ENCODE measurements at places on chromosomes 7 and 10.

- no peak for DNase-seq
Observed at GRCh38 chr7:4642468-4643203, 39.5 kb upstream of the FOXK1 start.

DNA sequence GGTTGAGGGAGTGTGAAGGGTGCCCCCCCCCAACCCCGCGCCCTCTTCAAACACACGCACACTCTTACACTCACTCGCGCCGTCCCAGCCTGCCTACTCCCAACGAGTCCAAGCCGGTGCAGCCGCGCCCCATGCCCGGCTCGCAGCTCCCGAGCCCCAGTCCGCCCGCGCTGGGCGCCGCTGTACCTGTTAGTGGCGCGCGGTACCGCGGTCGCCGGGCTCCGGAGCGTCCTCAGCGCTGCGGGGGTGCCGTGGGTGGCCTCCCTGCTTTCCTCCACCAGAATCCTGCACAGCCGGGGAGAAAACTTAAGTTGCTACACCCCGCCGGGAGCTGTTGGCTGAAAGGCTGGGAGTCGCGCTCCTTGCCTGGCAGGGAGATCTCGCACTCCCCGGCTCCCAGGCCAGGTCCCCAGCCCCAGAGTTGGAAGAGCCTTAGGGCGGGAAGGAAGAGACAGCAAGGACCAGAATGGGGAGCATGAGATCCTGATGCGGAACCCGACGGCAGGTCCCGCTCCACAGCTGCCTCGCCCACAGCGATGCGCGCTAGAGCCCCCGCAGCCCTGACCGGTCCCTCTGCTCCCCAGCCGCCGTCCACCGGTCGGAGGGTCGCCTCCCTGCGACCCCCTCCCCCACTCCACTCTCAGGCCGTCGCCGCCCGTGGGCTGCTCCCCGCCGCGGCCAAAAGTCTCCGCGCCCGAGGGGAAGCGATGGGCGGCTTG lies 863 bp downstream of the ST8SIA6 start:
- DNase-seq: no peak

DNA sequence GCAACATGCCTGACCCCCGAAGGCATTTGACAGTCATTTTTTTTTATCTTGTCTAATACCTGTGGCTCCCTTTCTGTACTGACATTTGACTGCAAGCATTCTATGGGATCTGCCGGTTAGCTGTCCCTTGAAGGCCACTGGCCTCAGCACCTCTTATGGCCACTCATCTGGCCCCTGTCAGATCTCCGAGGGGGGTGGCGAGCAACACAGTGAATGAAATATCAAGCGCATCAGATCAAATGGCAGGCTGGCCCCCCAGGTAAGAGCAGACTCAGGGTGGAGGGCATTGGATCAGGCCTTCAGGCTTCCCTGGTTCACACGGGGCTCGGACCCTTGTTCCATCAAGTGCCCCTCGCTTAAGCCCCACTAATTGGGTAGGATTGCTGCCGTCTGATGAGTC lies 199.6 kb upstream of the MKI67 start:
- no peak for DNase-seq

- DNase-seq: no peak
Observed at GRCh38 chr10:69007260-69007659, 18.7 kb downstream of the KIFBP start.

DNA sequence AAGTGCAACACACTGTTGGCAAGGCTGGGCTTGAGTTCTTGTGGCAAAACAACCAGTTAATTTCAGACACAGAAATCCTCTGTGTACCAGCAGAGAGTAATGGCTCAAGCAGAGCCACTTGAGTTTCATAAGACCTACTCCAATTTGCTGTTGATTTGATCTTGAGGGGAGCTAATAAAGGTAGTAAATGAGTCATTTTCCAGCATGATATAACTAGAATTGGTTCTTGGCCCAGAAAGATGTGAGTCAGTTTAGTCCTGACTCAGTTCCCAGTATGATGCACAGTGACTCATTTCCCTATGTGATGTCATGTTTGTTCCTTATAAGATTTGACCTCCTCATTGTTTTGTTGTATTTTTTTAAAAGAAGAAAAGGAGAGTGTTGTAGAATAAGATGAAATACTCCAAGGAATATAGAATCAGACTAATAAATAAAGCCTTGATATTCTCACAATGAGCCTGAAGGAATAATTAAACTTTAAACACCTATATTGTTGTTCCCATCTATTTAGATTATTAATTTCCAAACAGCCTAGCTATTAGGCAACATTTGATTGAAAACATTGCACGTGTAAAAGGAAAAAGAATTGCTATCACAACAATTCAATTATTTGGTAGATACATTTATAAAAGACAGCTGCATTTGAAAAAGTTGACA lies 186.2 kb downstream of the REEP3 start:
- peak; percentile 61 for DNase-seq

- DNase-seq: no peak
Observed at GRCh38 chr10:33295851-33296250, 38.6 kb downstream of the NRP1 start.

GRCh38 chr7:74230446-74231231 lies 20.8 kb downstream of the LAT2 start:
- DNase-seq: no peak

DNA sequence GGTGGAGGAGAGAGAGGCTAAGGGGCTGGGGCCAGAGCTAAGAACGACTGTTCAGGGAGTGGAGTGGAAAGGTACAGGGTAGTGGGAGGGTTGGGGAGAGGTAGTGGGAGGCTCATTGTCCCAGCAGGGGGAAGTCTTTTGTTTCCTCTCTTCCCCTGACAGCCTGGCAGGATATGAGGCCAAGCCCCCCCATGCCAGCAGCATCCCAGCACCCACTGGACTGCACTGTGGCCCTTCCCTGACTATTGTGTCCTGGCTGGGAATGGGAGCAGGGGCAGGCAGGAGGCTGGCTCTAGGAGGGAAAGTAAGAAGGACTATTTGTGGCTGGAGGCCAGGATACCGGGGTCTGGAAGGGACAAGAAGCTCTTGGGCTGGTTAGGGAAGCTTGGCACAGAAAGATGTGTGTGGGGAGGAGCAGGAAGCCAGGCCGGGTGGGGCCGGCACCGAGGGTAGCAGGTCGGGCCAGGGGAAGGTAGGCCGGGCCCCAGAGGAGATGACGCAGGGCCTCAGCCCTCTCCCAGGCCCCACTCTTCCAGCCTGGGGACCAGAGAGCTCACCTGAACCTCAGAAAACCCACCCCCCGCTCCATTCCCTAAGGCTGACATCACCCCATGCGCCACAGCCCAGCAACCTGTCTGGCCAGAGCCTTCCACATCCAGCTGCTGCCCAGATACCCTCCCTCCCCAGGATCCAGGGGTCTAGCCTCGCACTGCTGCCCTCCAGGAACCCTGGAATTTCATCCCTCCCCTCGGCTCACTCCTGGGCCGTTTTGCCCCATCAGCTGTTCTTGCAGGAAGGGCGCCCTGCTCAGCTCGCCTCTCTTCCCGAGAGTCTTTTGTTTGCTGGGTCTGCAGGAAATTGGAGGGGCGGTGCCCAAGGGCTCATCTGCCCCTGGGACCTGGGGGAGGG lies 8.8 kb upstream of the EPHB4 start:
- DNase-seq: no peak

GRCh38 chr7:49848211-49848841 lies 74.9 kb downstream of the VWC2 start:
- no peak for DNase-seq

- no peak for DNase-seq
Observed at GRCh38 chr10:54909165-54909564, 108.1 kb upstream of the PCDH15 start.

DNA sequence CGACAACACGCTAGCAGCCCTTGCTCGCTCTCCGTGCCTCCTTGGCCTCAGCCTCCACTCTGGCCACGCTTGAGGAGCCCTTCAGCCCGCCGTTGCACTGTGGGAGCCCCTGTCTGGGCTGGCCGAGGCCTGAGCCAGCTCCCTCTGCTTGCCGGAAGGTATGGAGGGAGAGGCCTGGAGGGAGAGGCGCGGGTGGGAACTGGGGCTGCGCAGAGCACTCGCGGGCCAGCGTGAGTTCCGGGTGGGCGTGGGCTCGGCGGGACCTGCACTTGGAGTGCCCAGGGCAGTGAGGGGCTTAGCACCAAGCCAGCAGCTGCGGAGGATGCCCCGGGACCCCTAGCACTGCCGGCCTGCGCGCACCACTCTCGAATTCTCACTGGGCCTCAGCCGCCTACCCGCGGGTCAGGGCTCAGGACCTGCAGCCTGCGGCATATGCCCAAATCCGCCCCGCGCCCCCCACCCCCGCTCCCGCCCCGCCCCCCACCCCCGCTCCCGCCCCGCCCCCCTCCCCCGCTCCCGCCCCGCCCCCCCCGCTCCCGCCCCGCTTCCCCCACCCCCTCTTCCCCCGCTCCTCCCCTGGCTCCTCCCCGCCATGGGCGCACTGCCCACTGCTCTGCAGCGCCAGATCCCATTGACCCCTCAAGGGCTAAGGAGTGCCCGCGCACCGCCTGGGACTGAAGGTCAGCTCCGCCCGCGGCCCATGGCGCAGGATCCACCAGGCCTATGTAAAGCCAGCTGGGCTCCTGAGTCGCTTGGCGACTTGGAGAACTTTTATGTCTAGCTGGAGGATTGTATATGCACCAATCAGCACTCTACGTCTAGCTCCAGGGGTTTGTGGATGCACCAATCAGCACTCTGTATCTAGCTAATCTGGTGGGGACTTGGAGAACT lies 15.9 kb upstream of the ACBD5 start:
- DNase-seq: no peak

- no peak for DNase-seq
Observed at GRCh38 chr10:113557424-113557862, 4.6 kb downstream of the HABP2 start.

- DNase-seq: no peak
Observed at GRCh38 chr7:20408467-20408826, 77.7 kb downstream of the ITGB8 start.

DNA sequence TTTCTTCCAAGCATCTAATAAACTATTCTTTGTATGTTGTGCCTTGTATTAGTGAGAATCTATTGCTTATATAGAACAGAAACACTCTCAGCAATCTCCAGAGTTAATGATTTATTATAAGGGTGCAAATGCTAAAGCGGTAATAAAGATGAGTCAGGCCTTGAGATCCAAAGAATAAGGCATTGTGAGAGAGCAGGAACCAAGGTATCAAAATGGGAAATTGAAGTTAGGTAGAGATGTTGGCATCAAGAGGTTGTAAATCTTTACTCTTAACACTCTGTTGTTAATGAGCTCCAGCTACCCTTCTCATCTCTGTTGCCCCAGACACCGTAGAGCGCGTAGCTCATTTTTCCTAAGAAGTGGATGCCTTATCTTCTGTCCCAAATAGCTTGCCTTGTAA lies 375.2 kb downstream of the ARL4A start:
- DNase-seq: no peak

DNA sequence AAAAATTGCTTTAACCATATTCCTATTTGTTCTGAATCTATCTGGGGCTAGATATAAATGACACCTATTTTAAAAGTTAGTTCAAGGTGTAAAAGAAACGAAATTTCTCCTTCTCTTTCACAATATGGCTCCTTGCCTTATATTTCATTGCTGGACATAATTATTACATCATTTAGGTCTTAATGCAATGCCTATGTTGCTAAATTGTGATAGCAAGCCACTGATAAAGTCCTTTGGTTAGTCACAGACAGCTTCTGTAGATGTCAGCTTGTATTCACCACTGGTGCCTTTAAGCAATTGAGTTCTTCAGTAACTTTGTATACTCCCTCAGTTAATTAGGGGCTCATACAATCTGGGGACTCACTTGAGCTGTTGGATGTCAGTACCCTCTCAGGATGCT lies 1236.6 kb downstream of the GATA3 start:
- DNase-seq: no peak

DNA sequence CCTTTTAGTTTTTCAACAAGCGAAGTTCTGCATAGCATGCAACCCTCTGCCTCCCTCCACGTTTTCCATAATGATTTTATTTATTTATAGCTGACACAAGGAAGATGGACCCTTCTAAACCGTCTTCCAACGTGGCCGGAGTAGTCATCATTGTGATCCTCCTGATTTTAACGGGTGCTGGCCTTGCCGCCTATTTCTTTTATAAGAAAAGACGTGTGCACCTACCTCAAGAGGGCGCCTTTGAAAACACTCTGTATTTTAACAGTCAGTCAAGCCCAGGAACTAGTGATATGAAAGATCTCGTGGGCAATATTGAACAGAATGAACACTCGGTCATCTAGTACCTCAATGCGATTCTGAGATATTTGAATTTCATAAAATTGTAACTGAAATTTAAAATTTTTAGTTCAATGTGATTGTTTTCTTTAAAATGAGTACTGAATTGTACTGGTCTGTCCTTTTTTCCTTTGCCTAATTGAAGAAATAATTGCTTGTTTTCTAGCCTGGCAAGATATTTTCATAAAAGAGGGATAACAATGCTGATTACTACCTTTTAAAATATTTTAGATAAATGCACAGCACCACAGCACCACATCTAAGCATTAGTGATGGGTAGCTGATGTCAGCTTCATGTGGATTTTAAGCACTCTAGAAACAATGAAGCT lies 41.5 kb upstream of the SLC39A12 start:
- DNase-seq: no peak

DNA sequence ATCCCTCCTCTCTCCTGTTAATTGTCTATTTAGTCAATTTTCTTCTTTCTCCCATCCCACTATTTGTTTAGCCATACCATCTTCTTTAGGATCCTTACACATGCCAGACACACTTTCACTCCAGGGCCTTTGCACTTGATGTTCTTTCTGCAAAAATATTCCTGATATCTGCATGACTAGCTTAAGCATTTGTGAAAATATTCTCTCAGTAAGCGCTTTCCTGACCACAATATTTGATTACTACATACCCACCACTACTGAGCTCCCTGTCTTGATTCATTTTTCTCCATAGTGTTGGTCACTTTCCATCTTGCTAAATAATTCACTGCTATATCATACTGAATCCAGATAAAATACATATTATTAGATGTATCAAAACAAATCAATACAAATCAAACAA lies 75.1 kb downstream of the SEMA3D start:
- DNase-seq: no peak

- DNase-seq: no peak
Observed at GRCh38 chr7:15780271-15780670, 93.8 kb upstream of the MEOX2 start.

GRCh38 chr7:135441791-135442190 lies 68.1 kb downstream of the CNOT4 start:
- DNase-seq: no peak

DNA sequence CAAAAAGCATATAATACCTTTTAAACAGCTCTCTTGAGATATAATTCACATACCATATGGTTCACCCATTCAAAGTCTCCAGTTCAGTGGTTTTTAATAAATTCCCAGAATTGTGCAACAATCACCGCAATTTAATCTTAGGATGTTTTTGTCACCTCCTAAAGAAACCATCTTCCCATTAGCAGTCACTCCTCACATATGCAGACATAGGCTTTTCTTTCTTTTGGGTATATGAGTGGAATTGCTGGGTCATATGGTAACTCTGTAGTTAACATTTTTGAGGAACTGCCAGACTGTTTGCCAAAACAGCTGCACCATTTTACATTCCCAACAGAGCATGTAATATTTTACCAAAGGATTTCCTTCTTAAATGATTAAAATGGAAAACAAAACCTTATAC lies 57.0 kb downstream of the CC2D2B start:
- no peak for DNase-seq

DNA sequence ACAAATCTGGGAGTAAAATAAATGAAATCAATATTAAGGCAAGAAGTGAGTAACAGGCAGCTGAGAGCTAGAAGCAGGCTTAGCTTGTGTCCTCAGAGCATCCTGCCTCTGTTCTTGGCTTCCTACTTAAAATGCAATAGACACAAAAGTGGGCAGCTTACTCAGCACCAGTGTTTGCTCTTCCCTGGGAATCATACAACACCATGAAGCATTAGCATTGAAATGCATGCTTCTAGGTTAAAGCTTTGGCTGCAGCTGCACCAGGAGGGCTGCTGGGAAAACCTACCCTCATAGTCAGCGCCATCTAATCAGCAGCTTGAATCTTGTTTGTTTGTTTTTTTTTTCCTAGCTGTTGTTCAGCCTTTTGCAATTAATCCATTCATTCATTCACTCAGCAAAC lies 104.2 kb upstream of the VWC2 start:
- no peak for DNase-seq

All from NCI-H1092 (cell line).